ENCODE measurements at places on chromosomes 2 and 18.

- no peak for DNase-seq
These were observed 1276.7 kb upstream of the DDX18 start for GRCh38 chr2:116537811-116538210.

- no peak for DNase-seq
These were observed 258.6 kb upstream of the TANK start for GRCh38 chr2:160901613-160902012.

GRCh38 chr18:682833-683232 lies 25.4 kb downstream of the TYMS start:
- DNase-seq = no peak

DNA sequence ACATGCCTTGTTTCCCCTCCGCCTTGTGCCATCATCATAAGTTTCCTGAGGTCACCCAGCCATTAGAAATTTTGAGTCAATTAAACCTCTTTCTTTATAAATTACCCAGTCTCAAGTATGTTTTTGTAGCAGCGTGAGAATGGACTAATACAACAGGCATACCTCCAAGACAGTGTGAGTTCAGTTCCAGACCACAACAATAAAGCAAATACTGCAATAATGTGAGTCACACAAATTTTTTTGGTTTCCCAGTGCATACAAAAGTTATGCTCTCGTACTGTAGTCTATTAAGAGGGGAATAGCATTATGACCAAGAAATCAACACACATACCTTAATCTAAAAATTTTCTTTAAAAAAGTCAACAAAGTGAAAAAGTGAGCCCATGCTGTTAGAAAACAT lies 217.2 kb downstream of the NR4A2 start:
- DNase-seq = peak; percentile 9

GRCh38 chr2:159010340-159010739 lies 41.9 kb downstream of the TANC1 start:
- peak; percentile 76 for DNase-seq
